Panc1 (cell line): ENCODE measurements at places on chromosomes 13 and 19.
A peak's percentile ranks its signal among the peaks of the same experiment; 100 is the strongest.

GRCh38 chr19:53094754-53095575 is 8.3 kb downstream of the ZNF160 start:
- no peak for DNase-seq

GRCh38 chr13:36183901-36184300 is 30.5 kb downstream of the SOHLH2 start:
- DNase-seq = no peak

DNA sequence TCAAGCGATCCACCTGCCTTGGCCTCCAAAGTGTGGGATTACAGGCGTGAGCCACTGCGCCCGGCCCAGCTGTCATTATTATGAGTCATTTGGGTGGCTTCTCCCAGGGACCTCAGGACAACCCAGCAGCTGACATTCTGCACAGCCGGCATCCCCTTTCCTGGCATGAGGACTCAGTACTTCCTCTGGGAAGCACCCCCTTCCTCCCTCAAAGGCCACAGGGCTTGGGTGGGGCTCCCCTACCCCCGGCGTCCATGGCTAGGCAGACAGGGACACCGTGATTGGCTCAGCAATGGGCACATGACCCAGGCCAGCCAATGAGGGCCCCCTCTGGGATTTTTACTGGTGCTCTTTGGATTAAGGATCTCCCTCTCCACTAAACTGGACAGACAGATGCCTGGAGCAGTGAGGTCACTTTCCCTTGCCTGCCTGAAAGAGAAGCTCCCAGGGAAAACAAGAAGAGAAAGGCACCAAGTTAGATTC is 6.0 kb downstream of the KANK2 start:
- no peak for DNase-seq

DNA sequence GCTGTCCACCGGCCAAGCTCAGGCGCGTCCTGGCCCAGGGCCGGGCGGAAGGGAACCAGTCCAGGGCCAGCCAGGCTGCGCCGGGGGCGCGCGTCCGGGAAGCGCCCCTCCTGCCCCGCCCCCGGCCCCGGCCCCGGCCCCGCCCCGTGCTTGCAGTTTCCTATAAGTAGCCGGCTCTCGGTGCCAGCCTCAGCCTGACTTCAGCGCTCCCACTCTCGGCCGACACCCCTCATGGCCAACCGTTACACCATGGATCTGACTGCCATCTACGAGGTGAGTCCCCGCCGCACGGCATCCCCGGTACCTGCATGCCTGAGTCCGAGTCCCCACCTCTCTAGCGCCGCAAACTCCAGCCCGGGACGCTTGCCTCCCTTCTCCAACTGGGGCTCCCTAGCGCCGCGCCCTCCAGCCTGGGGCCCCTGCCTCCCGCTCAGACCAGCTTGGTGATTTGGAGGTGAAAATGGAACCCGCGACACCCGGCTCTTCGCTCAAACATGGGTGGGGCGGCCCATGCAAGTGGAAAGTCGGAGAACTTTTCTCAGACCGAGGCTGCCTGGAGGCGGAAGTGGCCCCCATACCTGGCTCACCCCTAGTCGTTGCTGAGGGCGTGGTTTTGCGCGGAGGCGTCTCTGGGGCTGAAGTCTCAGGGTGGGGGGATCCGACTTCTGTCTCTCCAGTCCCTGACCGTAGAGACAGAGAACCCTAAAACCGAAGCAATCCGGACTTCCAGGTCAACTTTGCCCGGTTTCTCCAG is at the start of gene ZFP36:
Gene ZFP36 (plus strand): TSS at position 192 of the 754 bp plus-strand sequence. CDS start 58 bp downstream, at position 250.
- DNase-seq = peak; percentile 100

- peak; percentile 2 for DNase-seq
These were observed 322.8 kb upstream of the EDNRB start for GRCh38 chr13:78241278-78241919.

GRCh38 chr19:924553-925086 is 1.2 kb upstream of the ARID3A start:
- DNase-seq = no peak

DNA sequence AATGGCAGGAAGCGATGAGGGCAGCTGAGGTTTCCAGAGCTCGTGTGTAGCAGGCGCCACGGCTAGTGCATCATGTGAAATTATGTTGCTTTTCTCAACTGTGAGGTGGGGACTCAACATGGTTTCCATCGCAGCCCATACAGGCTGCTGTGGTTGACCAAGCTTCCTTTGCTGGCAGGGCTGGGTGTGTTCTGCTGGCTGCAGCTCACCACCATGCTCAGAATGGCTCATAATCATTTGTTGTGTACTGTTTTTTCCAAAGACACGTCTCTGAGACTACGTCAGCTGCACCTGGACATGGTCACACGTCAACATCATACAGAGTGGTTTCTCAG is 16.1 kb upstream of the RASA3 start:
- DNase-seq = no peak

DNA sequence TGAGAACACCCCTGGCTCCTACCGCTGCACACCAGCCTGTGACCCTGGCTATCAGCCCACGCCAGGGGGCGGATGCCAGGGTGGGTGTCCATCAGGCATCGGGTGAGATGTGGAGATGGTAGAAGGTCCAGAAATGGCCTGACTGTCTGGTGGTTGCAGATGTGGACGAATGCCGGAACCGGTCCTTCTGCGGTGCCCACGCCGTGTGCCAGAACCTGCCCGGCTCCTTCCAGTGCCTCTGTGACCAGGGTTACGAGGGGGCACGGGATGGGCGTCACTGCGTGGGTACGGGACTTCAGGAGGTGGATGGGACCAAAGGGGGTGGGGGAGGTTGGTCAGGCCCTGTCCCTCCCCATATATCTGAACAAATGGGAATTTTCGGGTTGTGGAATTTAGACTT is 15.8 kb downstream of the LTBP4 start:
- no peak for DNase-seq

DNA sequence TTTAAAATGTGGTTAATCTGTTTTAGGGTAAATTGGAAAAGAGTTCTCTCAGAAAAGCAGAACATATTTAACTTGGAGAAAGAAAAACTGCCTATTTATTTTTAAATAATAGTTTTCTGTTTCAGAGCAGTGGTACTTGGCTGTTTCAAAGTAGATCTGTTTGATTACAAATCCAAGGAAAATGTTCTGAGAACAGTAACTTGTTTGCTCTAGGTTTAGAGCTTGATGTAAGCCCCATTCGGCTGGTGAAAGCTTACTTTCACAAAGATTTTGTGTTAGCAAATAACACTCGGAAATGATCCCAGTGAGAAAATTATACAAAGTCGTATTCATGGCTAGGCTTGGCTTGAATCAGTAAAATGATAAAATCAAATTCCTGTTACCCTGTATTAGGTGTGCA is 395.8 kb upstream of the GPC6 start:
- no peak for DNase-seq
